ENCODE measurements at places on chromosomes 3 and 15.

GRCh38 chr3:124404621-124405020 lies 325.6 kb upstream of the UMPS start:
- DNase-seq = no peak

GRCh38 chr3:58564456-58565160 lies 12.6 kb downstream of the FAM107A start:
- no peak for DNase-seq

DNA sequence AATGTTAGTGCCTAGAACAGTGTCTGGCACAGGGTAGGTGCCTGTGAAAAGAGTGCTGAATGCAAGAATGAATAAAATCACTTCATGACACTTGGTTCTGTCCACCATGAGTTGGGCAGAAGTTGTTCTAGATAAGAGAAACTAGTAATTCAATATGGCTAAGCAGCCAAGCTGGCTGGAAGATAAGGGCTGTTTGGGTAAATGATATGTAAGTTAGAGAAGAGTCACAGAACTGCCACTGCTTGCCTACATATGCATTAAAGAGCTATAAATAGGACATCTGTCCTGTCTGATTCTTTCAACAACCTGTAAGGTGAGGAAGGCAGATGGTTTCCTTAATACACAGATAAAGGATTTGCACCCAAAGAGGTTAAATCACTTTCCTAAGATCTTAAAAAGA lies 13.1 kb downstream of the MTMR10 start:
- no peak for DNase-seq

DNA sequence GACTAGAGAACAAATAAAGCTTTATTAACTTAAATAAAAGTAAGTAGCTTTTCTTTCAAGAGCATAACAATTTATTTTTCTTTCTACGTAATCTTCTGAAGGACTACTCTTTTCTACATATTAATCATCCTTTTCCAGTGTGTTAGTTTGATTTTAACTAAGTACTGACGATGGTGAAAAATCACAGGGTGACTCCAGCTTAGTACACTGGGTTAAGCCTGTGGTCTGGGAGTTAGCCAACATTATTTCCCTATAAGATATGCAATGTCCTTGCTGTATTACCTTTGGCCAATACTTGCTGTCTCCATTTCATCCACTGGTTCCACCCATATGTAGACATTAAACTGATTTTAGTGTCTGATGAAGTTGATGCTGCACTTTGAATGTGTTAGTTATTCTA lies 508.6 kb upstream of the SUCLG2 start:
- DNase-seq = no peak

DNA sequence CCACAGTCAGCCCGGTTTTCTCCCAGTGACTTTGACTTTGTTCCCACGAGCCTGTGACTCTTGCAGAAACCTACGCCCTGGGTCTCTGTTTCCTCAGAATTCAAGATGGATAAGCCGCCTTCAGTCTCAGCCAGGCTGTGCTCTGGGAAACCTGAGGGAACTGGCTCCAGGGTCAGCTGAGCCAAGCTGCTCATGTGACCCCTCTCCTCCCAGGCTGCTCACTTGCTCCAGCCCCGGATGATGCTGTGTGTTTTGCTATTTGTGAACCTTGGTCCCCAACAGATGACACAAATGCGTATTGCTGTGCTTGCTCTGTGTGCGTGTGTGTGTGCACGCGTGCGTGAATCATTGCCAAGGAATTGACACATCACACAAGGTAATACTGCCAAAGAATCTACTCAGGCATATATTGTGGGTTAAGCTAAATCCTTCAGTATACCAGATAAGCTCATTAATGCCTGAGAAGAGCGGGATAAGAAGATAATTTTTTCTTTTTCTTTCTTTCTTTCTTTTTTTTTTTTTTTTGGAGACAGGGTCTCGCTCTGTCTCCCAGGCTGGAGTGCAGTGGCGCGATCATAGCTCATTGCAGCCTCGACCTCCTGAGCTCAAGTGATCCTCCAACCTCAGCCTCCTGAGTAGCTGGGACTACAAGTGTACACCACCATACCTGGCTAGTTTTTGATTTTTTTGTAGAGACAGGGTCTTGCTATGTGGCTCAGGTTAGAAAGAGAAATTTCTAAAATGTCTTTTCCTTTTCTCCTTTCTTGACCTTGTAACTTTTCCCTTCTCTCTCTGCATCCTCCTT lies 29.2 kb upstream of the UMPS start:
- no peak for DNase-seq

DNA sequence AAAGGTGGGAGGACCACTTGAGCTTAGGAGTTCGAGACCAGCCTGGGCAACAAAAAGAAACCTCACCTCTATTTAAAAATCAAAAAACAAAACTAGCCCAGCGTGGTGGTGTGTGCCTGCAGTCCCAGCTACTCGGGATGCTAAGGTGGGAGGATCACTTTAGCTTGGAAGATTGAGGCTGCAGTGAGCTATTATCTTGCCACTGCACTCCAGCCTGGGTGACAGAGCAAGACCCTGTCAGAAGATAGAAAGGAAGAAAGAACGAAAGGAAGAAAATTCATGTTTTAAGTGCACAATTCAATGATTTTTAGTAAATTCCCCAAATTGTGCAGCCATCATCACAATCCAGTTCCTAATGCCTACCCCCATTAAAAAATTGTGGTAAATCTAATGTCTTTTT lies 7.8 kb downstream of the FSD2 start:
- no peak for DNase-seq
